LNCaP clone FGC (cell line): ENCODE measurements at places on chromosomes 12 and 14.

DNA sequence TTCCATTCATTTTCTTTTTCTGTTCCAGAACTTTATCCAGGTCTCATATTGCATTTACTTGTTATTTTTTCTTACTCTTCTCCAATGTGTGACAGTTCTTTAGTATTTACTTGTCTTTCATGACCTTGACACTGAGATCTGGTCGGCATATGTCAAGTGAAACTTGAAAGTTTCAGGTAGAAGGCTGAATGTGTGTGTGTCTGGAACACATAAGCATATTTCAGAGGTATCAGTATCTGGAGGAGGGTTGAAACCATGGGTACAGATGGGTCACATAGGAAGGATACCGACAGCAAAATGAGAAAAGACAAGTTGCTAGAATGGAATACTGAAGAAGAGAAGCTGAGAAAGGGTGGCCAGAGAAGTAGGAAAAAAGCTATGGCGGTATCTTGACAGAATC lies 22.5 kb upstream of the PTGDR start:
- no peak for DNase-seq

- no peak for DNase-seq
Measured at GRCh38 chr12:47801904-47802246, 17.8 kb downstream of the HDAC7 start.

GRCh38 chr12:42104784-42105183 lies 39.9 kb downstream of the GXYLT1 start:
- no peak for DNase-seq

DNA sequence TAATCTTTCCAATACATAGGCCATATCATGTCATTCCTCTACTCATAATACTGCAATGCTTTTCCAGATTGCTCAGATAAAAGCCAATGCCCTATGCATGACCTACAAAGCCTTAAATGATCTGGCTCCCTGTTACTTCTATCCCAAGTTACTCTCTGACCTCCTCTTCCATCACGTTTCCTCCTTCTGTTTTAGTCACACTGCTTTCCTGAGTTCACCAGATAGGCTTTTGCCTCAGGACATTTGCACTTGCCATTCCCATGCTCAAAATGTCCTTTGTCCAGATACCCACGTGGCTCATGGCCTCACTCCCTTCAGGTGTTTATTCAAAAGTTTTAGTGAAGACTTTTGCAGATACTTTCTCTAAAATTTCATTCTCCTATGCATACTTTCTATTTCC lies 138.7 kb upstream of the PRICKLE1 start:
- no peak for DNase-seq

DNA sequence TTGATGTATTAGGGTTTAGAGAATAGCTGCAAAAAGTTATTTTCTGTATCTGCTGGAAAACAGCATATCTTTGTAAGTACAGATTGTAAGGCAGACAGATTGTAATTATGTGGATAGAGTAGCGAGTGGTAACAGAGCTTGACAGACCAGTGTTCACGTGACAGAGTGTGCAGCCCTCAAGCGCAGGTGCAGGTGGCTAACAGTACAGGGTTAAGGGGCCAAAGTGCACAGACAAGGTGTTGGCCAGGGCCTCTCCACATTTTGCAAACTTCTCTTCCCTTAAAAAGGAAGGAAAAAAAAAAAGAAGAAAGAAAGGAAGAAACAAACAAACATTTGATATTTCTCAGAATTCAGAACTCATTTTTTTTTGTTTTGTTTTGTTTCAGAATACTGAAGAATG lies 25.2 kb upstream of the KLHL42 start:
- no peak for DNase-seq

- DNase-seq, result no peak
Measured at GRCh38 chr12:91565246-91565645, 382.6 kb upstream of the DCN start.

DNA sequence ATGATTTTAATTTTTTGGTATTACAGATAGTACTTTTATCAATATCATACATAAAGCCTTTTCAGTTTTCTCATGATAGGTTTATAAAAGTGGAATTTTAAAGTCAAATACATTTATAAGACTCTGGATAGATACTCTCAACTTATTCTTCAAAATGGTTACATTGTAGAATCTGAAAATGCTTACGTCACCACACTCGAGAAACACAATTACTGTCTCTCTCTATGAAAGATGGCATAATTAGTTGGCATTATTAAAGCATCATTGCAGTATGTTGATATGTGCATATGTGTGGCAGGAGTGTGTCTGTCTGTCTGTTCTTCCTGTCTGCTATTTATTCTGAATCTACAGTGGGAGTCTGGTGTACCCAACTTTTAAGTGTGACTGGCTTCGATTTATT lies 397.1 kb downstream of the SNAPC1 start:
- DNase-seq, result no peak

DNA sequence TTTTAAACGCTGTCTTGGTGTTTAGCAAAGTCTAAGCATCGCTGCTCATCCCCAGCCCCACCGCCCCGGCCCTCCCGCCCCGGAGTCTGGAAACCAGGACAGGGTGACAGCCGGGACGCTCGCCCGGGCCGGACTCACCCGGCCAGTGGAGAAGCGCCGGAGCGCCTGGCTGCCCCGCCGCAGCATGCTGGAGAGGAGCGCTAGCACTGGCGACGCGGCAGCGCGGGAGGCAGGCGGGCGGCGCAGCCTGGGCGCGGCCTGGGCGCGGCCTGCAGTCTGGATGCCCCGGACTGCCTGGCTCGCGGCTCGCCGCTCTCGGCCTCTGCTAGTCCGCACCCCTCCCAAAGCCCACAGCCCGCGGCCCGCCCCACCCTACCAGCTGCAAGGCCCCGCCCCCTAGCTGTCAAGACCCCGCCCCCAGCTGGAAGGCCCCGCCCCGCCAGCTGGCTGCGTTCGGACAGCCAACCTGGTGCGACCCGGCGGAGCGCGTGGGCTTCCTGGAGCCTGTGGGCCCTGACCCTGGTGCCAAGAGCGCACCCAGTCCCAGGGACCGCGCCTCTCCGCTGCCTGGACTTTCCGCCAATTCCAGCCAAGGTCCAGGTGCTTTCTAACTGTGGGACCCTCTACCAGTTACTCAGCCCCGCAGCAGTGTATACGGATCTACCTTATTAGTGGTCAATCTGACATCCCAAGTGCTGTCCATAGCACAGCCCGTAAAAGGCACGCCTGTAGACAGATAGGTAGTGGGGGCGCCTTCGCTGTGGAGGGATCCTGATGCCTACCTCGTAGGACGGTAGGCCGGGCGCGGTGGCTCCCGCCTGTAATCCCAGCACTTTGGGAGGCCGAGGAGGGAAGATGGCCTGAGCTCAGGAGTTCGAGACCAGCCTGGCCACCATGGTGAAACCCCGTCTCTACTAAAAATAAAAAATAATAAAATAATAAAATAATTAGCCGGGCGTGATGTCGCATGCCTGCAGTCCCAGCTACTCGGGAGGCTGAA lies at the start of gene ALDH1L2:
Gene ALDH1L2 (minus strand): TSS at position 208 of the 1,000 bp plus-strand sequence. CDS start 22 bp downstream, at position 186.
- peak; percentile 23 for DNase-seq

DNA sequence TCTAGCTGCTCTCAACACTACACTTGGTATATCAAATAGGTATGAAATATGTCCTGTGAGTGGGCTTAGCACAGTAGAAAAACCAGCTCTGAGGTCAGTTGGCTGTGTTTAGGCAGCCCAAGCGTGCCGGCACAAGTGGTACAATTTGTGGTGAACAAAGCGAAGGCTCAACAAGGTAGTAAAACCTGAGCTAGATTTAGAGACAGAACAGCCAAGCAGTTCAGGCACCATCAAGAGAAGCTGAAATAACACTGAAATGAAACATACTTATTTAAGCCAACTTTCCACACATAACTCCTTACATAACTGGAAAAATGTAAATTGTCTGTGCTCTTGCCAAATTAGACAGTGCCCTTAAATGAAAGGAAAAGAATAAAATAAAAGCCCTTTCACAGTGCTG lies 596.8 kb upstream of the FBXO33 start:
- DNase-seq, result no peak

GRCh38 chr12:88310069-88310468 lies 168.0 kb downstream of the TMTC3 start:
- no peak for DNase-seq

DNA sequence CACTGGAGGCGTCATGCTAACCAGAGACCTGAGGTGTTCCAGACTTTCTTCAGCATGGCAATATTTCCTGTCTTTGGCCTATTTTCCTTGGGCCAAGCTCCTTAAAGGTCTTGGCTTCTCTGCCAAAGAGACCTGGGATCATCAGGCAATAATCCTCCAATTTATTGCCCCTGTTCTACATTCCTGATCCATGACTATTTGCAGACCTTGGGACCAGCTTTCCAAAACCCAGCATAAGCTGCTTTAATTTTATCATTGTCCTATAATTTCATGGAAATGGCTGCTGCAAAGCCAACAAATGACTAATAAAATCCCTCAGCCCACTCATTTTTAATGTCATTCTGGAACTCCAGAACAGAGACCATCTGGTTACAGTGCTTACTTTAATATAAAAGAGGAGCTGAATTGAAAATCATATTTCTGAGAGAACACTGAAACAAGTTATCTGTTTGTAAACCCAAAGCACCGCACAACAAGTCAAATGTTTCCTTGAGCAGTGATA lies 166.9 kb upstream of the BTG1 start:
- DNase-seq, result no peak

- DNase-seq, result no peak
Measured at GRCh38 chr14:96783043-96783914, 13.9 kb upstream of the VRK1 start.
